ENCODE measurements at places on chromosomes 13 and 19.
A peak's percentile ranks its signal among the peaks of the same experiment; 100 is the strongest.

- DNase-seq: peak; percentile 94
Observed at GRCh38 chr19:33795370-33796163, 1.1 kb upstream of the KCTD15 start.

DNA sequence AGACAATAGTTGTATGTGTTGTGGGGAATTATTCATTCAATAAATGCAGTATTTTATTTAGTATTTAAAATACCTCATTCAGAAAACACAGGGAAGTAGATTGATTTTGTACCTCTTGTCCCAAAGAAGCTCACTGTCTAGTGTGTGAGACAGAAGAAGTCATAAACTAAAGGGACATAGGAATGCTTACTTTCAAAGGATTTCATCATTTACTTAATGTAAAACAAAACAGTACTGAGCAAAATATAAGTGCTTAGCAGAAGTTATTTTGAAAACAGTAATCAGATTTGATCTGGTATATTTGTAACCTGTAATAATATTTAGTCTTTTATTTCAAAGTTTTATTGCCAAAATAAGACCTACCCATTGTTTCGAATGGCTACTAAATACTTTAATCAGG, 117.9 kb downstream of the TDRD3 start:
- DNase-seq: no peak

DNA sequence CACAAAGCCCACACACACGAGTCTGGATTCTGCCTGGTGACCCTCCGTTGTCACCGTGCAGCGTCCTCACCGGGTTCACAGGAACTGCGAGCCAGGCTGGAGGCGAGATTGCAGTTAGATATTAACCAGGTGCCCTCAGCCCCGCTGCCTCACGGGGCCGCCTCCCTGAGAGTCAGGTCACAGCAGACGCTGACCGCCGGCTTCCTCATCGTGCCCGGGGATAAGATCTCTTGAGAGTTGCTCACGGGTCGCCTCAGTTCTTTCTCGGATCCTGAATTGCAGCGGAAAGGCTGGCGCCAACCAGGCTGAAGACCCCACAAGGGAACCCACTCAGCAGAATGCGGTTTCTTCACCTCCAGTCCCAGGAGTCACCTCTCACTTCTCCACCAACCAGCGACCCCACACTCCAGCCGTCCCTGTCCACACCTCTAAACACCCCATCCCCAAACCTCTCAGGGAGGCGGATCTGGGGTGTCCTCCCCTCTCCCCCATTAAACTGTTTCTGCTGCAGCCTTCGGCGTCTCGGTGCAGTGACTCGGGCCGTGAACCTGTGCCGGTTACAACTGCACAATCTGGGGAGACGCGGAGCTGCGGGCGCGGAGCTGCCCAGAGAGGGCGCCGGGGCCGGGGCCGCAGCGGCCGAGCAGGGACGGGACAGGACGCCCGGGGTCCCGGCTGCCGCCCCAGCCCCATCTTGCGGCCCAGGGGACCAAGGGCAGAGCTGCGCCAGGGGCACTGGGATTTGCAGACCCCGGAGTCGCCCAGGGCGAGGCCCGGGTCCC, 591 bp downstream of the ZNF823 start:
- DNase-seq: peak; percentile 88

DNA sequence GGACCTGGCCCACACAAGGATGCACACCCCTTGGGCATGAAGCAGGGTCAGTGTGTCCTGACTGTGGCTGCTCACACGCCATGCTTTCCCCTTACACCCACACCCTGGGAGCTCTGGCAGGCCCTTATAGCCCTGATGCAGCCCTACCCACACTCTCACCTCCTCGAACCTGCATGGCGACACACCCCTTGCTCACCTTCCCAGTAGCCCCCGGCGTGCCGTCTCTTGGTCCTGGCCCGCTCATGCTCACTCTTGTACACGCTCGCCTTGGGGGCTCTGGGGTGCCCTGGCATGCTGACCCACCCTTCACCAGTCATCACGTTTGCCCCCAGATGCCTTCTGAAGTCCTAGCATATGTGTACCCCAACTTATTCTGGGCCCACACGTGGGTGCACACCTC, 56.1 kb downstream of the MAP4K1 start:
- no peak for DNase-seq

- peak; percentile 98 for DNase-seq
Observed at GRCh38 chr19:10334588-10335351, 1.4 kb upstream of the RAVER1 start.

DNA sequence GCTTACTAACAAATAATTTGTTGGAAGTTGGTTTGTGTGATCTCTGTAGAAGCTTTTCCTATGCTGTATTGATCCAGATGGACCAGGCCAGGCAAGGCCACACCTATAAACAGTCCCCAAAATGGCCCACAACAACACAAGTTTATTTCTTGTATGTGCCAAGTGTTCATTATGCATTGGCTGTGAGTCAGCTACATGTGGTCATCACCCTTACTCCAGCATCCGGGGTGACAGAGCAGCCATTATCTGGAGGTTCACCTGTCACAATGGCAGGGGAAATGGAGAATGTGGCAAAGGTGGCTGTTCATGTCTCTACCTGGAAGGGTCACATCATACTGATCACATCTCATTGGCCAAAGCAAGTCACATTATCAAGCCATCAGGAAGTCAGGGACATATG, 164.3 kb downstream of the DCT start:
- DNase-seq: no peak

- DNase-seq: no peak
Observed at GRCh38 chr13:43153436-43154090, 130.2 kb downstream of the DNAJC15 start.

GRCh38 chr13:30545320-30545719, 72.4 kb upstream of the USPL1 start:
- no peak for DNase-seq

GRCh38 chr13:26656919-26657318, 99.4 kb downstream of the WASF3 start:
- DNase-seq: no peak

DNA sequence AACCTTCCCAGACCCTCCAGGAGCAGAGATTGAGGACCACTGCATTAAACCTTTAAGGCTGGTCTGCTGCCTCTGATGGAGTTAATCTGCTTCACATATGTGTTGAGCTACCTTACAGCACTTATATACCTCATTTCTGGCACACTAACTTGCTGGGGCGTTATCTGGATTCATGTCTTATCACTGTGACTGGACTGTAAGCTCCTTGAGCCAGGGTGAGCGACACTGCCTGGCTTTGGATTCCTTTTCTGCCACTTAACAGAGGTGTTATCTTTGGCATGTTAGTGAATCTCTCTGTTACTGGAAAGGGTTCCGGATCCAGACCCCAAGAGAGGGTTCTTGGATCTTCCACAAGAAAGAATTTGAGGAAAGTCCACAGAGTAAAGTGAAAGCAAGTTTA, 69.8 kb upstream of the RGCC start:
- no peak for DNase-seq

DNA sequence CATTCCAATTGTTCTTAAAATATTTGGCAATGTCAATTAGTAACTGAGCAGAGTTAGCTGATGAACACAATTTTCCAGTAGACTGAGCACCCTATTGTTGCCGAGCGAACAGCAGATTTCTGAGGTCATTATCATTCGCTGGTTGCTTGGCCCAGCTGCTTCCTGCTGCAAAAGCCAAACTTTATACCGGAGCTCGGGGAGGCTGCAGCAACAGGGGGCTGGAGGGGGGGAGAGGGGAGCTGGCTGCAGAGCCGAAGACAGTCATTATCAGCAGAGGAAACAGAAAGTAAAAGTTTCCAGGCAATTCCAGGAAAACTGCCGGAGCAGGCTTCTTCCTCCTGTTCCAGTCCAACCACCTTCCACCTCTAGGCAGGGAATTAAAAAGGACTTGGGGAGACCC, 77.9 kb downstream of the ZNF536 start:
- no peak for DNase-seq

DNA sequence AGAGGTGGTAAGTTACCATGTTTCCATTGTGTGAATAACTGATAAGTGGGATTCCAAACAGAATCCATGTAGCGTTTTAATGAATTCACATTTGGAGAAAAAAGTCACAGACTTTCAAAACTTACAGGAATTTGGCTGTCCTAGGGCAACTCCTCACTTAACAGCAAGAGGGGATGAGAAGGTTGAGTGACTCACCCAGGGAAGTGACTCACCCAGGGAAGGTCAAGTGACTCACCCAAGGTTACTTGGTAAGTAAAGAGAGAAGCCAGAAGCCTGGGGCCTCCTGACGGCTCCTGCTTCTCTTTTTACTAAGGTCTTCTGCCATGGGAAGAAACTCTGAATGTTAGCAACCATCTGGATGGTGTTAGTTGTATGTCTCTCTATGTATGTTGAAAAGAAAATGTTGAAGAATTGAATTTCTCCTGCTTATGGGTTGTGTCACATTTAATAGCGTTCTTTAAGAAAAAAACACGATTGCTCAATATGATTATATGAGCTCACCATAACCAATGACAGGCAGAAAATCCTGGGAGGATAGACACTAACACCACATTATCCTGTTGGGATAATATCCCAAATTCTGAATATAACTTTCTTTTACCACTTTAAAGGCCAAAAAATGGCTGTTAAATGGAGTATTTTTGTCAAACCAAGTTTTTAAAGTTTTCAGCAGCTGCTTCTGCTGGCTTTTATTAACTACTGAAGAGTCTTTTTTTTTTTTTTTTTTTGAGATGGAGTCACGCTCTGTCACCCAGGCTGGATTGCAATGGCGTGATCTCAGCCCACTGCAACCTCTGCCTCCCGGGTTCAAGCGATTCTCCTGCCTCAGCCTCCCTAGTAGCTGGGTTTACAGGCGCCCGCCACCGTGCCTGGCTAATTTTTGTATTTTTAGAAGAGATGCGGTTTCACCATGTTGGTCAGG, 195.6 kb downstream of the GGACT start:
- peak; percentile 92 for DNase-seq

- DNase-seq: no peak
Observed at GRCh38 chr13:30355384-30355699, 48.0 kb upstream of the KATNAL1 start.

- no peak for DNase-seq
Observed at GRCh38 chr19:6916952-6917351, 29.6 kb downstream of the ADGRE1 start.

GRCh38 chr19:19425170-19425875, 19.8 kb downstream of the GATAD2A start:
- DNase-seq: no peak

DNA sequence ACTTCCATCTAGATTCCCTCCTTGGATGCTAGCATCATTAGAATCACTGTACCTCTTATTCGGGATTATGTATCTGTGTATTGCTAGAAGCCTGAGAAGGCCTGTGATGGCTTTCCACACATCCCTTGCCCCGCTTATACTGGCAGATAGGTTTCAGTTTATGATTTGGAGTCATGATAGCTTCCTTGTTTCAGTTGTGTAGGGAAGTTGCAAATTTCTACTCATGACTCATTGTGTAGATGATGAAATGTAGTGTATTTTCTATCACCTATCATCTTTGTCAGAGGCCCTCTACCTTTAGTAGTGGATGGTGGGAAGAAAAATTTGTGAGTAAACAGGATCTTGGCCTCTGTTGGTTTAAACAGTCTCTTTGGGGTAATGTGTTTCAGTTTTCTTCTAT, 165.2 kb downstream of the GGACT start:
- DNase-seq: no peak

- peak; percentile 96 for DNase-seq
Observed at GRCh38 chr19:14405758-14406644, 13.1 kb downstream of the DDX39A start.

GRCh38 chr13:20241593-20241992, 9.5 kb upstream of the GJB6 start:
- DNase-seq: no peak

GRCh38 chr13:49302817-49303216, 55.1 kb downstream of the CDADC1 start:
- DNase-seq: no peak

GRCh38 chr19:41965106-41965505, 6.0 kb upstream of the RABAC1 start:
- no peak for DNase-seq

DNA sequence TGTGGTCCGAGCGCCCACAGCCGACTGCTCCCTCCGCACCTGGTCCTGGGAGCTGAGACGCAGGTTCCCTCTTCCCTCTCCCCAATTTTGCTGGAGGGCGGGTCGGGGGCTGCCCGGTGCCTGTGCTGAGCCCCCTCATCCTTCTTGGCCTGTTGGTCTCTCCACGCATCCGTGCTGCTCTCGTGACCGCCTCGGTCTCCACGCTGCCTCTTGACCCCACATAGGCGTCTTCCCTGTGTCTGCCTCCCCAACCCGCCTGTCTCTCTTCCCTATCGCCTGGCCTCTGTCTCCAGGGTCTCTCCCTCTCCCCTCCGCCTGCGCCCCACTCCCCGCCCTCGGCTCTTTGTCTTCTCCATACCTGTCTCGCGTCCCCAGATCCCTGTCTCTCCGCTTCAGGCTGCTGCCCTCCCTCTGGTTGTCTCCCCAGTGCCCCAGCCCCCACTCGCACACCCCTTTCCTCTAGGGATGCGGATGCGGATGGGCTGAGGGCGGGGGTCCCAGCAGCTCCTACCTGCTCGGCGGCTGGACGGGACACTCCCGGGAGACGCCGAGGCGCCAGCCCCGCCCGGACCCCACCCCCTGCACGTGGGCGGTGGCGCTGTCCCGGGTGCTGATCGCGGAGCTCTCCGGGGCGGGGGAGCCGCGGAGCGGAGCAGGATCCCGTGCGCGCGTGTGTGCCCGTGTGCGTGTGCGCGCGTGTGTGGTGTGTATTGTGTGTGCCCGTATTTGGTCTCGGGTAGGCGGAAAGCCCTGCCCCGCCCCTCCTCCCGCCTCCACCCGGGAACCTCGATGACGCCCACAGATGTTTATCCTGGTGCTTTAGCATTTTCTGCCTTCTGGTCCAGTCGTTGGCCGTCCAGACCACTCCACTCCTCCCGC, at the start of gene SYT5:
SYT5 (minus strand) TSS at position 684 of the 879 bp plus-strand sequence. CDS start 1,248 bp downstream, outside the sequence.
- DNase-seq: no peak

DNA sequence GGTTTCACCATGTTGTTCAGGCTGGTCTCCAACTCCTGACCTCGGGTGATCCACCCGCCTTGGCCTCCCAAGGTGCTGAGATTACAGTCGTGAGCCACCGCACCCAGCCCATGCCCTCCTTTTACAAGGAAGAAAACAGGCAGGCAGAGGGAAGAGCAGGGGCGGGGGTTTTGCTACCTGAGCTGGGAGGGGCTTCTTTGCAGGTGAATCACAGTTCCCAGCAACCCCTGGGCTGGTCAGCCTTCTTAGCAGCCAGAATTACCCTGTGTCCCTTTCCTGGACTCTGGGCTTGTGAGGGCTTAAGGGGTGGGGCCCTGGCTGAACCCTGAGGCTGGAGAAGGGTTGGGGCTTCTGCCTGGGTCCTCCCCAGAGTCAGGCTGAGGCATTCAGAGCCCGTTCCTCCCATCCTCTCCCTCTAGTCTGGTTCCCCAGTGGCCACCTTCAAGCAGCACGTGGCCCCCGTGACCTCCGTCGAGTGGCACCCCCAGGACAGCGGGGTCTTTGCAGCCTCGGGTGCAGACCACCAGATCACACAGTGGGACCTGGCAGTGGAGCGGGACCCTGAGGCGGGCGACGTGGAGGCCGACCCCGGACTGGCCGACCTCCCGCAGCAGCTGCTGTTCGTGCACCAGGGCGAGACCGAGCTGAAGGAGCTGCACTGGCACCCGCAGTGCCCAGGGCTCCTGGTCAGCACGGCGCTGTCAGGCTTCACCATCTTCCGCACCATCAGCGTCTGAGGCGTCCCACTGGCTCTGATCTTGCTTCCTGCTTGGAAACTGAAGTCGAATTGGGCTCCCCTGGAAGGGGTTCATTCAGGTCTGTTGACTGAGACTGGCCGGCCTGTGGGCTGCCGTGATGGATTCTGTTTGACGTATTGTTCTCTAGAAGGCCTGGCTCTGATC, 2.8 kb upstream of the KCNJ14 start:
- DNase-seq: no peak

All from posterior vena cava (tissue), 2 donors.